ENCODE measurements at places on chromosomes 4 and X.

DNA sequence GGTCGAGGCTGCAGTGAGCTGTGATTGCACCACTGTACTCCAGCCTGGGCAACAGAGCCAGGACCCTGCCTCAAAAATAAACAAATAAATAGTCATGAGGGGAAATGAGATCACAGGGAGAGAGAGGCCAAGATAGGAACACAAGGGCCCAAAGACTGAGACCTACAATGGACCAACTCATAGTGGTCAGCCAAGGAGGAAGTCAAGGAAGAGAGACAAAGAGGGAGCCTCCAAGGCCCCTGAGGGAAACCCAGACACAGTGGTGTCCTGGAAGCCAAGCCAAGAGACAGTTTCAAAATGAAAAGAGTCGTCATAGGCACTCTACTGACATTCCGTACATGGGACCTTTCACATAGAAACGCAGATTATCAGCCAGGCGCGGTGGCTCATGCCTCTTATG, 153.3 kb downstream of the BCOR start:
- DNase-seq: no peak

DNA sequence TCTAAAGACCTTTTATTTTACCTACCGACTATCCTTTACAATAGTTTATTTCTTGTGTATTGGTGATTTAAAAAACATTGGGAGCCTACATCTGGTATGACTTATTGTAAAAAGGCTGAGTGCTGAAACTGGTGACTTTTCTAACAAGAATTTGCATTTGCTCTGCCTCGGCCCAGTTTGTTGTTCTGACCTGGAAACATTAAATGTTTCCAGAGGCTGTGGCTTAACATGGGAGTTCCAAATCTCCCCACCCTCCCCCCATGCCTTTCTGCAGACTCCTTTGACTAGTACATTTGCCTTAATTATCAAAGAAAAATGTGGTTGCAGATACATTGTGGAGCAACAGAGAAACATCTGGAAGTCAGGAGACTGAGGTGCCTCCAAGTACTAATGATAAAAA, 39.8 kb downstream of the SPCS3 start:
- DNase-seq: no peak

- no peak for DNase-seq
Observed at GRCh38 chrX:34658326-34658725, 1.2 kb upstream of the TMEM47 start.

- DNase-seq: no peak
Observed at GRCh38 chr4:33349376-33349775, 2629.2 kb downstream of the PCDH7 start.

GRCh38 chrX:112800971-112801775, 39.5 kb downstream of the AMOT start:
- no peak for DNase-seq

GRCh38 chr4:41429280-41429669, 108.7 kb upstream of the LIMCH1 start:
- no peak for DNase-seq

DNA sequence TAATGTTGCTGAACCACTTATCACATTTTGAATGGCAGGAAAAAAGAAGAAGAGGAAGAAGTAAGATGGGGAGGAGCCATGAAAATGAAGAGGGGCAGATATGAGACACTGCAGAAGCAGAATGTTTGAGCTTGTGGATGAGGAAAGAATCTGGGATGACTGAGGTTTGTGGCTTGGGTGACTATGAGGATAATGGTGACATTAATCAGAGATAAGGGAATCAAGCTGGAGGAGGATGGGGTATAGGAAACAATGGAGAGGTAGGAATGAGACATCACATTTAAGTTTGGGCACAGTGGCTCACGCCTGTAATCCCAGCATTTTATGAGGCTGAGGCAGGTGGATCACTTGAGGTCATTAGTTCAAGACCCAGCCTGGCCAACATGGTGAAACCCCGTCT, 19.1 kb upstream of the PHF8 start:
- no peak for DNase-seq
